ENCODE measurements at places on chromosomes 12 and 14.

DNA sequence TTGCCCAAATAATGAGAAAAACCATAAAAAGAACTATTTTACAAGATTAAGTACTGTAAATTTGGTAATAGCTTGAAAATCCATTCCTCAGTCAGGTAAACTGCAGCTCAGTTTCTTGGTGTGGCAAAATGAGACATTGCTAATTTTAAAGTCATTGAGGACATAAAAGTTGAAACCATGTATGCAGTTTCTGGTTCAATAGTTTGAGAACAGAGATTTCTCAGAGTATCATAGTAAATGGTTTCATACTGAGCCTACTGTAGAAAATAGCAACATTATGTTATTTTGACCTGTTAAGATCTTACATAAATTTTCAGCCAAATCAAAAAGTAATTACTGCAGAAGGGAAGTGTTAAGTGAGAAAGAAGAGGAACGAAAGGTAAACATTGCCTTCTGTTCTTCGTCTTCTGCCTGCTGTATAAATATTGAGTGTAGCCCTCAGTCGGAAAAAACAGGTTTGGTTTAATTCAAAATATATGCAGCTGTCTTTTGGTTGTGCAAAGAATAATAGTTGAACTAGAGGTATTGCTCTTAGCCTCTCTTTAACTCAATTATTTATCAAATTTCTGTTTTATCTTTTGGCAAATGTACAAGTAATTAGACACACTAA is 119.6 kb downstream of the SYNE2 start:
- no peak for DNase-seq

DNA sequence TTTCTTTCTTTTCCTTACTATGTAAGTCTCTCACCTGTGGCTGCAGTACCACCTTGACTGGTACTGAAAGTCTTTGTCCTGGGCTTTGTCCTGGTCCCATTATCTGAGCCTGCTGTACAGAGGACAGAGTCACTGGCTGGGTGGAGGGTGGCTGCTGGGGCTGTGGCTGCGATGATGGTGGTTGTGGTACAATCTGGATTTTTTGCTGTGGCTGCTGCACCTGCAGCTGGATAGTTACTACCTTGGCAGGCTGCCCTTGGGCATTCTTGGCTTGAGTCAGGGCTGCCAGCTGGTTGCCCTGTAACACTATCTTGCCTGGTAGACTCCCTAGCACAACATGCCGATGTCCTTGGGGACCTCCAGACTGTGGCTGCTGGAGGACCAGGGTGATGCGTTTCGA is 27.0 kb downstream of the CHD8 start:
- DNase-seq = no peak

DNA sequence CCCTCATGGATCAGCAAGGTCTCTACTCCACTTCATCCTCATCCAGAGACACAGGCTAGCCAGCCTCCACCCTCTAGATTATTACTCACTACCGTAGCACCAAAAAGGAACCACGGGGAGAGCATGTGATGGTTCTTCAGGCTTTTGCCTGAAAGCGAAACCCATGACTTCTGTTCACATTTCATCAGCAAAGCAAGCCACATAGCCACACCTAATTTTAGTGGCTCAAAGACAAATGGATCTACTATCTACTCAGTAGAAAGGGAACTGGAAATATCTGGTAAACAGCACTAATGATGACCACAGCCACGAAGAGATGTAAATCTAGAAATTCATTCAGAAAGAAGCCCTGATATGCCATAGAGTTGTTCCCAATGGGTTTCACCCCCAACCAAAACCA is 51.4 kb downstream of the VCPKMT start:
- no peak for DNase-seq

- no peak for DNase-seq
Observed at GRCh38 chr12:6033546-6033945, 88.5 kb upstream of the ANO2 start.

GRCh38 chr12:49937639-49938300 is 12.8 kb upstream of the AQP2 start:
- DNase-seq = no peak

DNA sequence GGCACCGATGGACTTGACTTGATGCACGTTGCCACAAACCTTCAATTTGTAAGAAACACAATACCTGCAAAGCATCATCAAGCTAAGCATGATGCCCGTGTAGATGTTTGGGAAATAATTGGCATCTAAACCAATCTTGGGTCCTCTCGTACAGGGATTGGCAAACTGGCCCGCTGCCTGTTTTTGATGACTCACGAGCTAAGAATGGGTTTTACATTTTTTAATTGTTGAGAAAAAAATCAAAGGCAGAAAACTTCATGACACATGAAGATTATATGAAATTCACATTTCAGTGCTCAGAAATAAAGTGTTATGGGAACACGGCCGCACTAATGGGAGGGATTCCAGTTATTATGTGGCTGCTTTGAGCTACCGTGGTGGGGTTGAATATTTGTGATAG is 10.9 kb downstream of the MTA1 start:
- no peak for DNase-seq

- no peak for DNase-seq
Observed at GRCh38 chr12:91177381-91177780, 5.2 kb downstream of the DCN start.

GRCh38 chr14:66361013-66361412 is 125.2 kb upstream of the CCDC196 start:
- DNase-seq = no peak

GRCh38 chr14:33879684-33880286 is 71.1 kb downstream of the EGLN3 start:
- no peak for DNase-seq

- peak; percentile 92 for DNase-seq
Observed at GRCh38 chr12:85036234-85036707, at the start of the genes LRRIQ1 and TSPAN19. TSS of gene LRRIQ1 (plus strand) at chr12:85036351. CDS start at chr12:85038177, 1,826 bp downstream. TSS of gene TSPAN19 (minus strand) at chr12:85036277. CDS start at chr12:85029946, 6,331 bp downstream.

DNA sequence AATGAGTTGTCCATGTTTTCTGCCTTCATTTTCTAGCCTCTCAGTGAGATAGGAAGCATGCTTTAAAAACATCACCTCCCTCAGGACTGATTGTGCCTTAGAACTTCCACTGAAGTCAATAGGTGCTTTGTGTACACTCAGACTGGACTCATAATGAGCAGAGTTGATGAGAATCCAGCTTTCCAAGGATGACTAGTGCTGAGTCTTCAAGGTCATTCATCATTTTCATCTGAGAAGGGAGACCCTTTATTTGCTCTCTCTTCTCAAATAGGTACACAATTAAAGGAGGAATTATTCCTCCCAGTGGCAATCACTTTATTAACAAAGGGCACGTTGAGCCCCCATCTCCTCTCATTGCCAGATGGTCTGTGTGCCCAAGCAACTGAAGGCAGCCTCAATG is 210.9 kb upstream of the PRKD1 start:
- DNase-seq = no peak

DNA sequence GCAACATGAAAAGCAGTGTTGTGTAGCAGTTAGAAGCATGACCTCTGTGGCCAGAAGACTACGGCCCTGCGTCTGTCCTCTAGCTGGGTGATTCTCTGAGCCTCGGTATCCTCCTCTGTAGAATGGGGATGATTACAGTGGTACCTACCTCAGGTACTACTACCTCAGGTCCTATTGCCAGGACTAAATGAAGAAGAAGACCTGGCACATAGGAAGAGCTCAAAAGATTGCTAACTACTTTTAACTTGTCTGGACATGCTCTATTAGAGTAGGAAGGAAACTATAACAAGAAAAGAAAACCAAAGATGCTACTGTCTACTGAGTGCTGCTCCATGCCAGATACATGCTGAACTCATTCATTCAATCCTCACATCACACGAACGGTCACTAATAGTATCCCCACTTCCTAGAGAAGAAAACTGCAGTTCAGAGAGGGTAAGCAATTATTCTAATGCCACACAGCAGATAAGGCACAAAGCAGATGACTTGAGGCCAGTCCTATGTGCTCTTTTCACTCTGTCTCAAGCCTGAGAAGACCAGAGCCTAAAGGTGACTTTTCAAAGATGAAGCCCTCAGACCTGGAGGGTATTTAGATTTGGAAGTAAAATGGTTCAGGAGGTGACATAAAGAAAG is 108.1 kb upstream of the HIF1A start:
- DNase-seq = no peak

DNA sequence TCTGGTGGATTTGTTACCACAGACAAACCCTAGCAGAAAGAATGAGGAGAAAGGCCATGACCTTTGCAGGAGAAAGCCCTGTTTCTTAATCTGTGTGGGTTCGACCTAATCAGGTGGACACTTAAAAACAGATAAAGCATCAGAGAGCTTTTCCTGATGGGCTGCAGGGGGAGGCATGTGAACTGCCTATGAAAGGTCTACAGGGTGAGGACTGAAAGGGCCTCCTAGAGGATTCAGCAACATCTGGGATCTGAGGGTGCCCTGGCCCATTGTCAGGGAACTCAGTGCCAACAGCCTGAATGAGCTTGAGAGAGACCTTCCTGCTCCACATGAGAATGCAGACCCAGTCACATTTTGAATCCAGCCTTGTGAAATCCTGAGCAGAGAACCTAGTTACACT is 178.8 kb upstream of the DDHD1 start:
- DNase-seq = no peak

- no peak for DNase-seq
Observed at GRCh38 chr12:70354787-70355186, 11.3 kb upstream of the KCNMB4 start.

GRCh38 chr12:109230193-109230592 is 78.9 kb downstream of the FOXN4 start:
- no peak for DNase-seq

- no peak for DNase-seq
Observed at GRCh38 chr12:3002646-3003045, 43.4 kb downstream of the TEAD4 start.

GRCh38 chr12:15627995-15628945 is 160.9 kb downstream of the EPS8 start:
- no peak for DNase-seq

DNA sequence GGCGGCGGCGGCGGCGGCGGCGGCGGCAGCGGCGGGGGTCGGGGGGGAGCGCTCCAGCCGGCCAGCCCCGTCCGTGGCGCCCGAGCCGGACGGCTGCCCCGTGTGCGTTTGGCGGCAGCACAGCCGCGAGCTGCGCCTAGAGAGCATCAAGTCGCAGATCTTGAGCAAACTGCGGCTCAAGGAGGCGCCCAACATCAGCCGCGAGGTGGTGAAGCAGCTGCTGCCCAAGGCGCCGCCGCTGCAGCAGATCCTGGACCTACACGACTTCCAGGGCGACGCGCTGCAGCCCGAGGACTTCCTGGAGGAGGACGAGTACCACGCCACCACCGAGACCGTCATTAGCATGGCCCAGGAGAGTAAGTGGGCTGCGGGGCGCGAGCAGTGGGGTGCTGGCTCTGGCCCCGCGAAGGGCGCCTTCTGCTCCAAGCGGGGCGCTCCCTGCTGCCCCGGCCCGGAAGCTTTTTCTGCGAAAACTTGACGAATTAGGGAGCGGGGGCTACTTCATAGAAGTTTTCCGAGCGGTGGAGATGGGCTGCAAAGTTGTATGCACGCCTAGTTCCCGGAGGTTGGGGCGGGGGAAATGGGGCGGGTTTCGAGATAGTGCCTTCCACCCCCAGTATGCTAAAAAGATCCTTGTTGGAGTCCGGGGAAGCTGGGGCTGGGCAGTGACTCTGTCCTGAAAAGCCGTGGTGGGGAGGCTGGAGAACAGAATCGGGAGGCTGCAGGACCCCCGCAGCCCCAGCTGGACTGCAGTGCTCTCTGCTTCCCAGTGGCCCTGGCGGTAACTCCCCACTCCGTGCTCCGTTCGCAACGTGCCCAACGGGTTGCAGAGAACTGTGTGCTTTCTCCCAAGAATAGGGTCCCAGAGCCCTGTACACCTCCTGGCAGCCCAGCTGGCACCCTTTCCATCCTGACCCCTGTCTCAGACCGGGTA is 751 bp downstream of the GDF11 start:
- DNase-seq = no peak

DNA sequence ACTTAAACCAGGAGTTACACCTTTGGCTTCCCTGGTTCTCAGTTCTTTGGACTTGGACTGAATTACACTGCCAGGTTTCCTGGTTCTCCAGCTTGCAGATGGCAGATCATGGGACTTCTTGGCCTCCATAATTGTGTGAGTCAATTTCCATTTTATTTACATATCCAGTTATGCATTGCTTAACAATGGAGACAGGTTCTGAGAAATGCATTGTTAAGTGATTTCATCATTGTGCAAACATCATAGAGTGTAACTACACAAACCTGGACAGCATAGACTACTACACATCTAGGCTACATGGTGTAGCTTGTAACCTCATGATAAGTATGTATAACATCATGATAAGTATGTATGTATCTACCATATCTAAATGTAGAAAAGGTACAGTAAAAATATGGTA is 276.1 kb upstream of the BTG1 start:
- no peak for DNase-seq

DNA sequence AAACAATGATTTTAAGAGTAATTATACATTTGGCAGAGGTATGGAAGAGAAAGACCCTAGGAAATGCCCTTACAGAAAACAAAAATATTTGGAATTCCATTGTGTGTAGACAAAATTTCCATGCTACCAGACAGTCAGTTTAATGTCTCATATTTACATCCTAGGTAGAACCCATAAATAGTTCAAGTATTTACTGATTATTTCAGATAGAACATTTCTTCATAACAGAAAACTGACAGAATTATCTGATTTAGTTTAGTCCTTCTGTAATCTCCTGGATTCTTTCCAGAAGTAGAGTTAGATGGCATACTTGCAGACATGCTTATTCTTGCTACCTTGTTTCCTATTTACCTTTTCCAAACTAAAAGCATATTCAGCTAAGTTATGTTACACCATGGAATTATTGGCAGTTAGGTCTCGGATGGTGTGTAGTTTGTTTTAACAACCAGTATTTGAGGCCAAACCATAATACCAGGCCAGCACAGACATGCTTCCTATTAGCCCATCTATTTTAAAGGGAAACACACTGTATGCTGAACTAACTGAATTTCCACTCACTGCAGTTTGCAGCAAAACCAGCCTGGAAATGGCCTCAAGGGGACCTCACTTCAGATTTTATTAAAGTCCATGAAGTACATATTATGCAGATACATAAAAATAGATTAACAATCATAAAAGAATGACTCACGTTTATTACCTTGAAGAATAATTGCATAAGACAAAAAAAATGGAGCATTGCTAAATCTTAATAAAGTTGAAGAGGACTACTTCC is 126.6 kb upstream of the LRIG3 start:
- no peak for DNase-seq

GRCh38 chr14:102029956-102030355 is 56.9 kb downstream of the HSP90AA1 start:
- no peak for DNase-seq

GRCh38 chr12:129772501-129773493 is 131.0 kb downstream of the TMEM132D start:
- no peak for DNase-seq

DNA sequence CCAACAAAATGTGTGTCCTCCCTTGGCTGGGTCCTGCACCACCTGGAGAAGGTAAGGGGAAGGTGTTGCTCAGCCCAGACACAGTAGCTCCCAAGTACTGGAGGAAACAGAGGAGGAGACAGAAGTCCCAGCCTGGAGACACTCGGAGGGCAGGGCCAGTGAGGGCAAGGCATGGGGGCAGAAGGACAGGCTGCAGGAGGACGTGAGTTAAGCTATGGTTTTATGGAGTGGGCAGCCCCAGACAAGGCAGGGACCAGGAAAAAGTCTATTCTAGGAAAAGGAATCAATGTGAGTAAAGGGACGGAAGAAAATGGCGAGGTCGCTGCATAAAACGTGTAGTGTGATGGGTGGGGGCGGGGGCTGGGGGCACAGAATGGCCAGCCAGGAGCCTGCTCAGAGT is 210.1 kb upstream of the DIO3 start:
- DNase-seq = no peak

Measured in iPS DF 6.9 (cell line).